ENCODE measurements at places on chromosomes 4 and X.

DNA sequence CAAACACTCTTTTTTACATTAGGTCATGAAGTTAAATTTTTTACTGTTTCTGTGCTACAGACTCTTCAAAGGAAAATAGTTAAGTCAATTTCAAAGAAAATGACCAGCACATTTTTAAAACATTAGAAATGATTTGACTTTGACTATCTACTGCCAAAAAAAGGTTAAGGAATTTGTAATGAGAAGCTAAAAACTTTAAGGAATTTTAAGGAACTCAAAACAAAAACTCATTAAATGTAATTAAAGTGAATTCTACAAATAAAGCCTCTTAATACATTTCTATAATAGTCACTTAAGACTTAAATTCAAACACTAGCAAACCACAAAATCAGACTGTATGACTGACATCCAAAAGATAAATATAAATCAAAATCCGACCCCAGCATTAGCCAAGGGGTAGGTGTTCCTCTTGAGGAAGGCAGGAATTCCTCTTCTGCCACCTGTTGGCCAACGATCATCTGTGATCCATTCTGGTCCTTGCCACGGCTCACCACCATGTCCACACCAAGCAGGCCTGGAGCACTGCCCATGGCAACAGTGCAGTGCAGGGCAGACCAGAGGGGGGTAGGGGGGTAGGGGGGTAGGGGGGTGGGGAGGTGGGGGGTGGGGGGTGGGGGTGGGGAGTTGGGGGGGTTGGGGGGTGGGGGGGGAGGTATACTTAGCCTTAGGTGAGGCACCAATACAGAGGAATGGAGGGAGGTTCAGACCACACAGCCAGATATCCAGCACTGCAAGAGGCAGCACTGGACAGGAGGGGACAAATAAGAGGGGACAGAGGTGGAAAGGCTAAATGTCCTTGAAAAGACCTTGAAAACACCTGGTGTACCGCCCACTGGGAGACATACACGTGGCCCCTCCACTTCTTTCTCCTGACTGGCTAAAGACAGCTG is 287.4 kb downstream of the CHIC1 start:
- DNase-seq: no peak

GRCh38 chr4:82362565-82362964 is 11.2 kb downstream of the HNRNPD start:
- DNase-seq: no peak

GRCh38 chr4:858831-859451 is 33.0 kb upstream of the CPLX1 start:
- no peak for DNase-seq

- no peak for DNase-seq
Observed at GRCh38 chr4:76821641-76822040, 76.3 kb downstream of the SOWAHB start.

- no peak for DNase-seq
Observed at GRCh38 chr4:22471999-22472461, 43.8 kb downstream of the ADGRA3 start.

- no peak for DNase-seq
Observed at GRCh38 chr4:89765966-89766365, 71.0 kb downstream of the SNCA start.

DNA sequence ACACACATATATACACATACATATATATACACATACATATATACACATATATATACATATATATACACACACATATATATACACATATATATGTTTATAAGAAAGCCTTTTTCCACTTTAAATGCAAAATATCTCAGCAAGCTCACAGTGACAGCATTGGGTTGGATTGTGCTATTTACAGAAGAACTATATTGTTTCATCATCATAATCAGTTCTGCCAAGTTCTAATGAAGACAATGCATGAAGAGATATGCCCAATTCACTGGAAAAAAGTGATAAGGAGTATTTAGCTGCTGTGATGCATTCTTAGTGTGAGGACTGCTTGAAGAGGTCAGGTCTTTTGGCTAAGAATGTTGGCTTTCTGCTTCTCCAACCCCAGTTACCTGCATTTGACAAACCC is 54.4 kb downstream of the RNF150 start:
- DNase-seq: no peak

DNA sequence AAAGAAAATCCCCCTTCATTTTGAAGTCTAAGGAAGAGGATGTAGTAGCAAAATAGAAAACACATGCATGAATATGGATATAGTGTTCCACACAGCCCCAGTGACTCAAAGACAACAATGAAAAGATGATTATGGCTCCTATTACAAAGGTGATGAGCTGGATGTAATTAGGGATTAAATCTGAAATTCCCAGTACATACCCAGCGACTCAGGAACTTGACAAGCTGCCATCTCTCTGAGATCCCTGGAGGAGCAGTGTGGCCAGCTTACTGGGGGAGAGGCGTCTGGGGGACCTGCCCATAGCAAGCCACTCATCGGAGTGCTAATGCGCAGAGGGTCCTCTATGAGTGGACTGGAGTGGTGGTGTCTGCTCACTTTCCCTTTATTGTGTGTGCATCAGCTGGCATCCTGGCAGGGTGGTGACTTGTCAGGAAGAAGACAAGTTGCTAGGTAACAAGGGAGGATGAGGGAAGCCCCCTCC is 42.7 kb upstream of the MGST2 start:
- DNase-seq: no peak

DNA sequence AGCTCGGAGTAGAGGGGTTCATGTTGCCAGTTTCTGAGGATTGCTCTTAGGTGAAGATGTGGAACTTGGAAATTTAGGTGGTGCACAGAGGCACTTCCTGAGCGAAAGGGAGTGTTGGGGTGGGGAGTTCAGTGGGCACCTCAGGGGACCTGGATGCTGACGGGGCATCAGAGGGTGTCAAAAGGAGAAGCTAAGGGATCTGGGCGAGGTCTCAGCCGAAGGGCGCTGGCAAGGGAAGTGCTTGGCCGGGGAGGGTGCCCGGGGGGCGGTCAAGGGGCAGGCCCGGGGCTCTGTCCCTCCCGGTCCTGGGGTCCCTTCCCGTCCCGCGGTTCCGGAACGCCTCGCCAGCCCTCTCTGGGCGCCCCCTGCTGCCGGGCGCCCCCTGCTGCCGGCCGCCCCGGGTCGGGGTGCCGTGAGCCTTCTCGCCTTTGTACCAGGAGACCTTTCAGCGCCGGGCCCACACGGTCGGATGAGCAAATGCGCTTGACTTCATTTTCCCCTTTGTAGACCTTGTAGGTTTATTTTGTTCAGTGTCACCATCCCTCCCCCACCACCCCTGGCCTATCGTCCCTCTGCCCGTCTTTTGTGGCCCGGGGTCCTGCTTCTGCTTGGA is 3.0 kb upstream of the PHOX2B start:
- no peak for DNase-seq

DNA sequence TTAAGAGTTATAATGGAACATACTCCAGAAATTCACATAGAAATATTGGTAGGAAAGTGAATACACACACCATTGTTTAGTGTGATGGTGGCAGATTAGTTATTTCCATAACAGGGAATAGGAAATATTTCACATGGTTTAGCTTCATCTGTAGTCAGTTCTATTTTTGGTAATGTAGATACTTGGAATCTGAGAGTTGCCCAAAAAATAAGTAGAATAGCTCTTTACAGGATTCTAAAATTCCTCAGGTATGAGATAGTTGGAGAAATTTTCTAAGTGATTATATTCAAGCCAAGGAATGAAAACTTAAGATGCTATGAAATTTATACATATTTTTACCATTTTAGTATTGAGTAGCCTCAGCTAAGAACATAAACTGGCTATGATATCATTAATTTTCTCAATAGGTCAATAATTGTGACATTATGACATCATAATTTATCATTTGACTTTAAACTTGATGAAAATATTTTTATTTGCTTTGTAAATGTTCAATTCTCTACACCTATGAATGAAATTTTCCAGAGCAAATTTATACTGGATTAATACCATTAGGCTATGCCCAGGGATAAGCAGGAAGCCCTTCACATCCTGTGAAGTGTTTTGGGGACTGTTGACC is 35.8 kb downstream of the CPEB2 start:
- DNase-seq: no peak

DNA sequence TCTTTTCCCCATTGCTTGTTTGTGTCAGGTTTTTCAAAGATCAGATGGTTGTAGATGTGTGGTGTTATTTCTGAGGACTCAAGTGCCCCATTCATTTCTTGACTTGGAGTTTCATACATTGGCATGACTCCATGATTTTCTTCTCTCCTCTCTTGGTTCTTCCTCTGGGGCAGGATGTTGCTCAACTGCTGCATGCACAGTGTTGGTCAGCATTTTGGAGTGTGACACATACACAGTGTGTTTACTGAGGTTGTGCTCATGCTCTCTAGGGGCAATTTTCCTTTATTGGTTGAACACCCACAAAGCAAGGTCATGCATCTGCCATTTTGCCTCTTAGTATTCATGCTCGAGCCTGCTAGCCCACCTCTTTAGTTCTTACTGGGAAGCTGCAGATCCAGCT is 1993.8 kb downstream of the ARAP2 start:
- no peak for DNase-seq

- no peak for DNase-seq
Observed at GRCh38 chr4:24686866-24687692, 102.7 kb upstream of the DHX15 start.

GRCh38 chr4:188876881-188877280 is 737.6 kb downstream of the TRIML1 start:
- no peak for DNase-seq

DNA sequence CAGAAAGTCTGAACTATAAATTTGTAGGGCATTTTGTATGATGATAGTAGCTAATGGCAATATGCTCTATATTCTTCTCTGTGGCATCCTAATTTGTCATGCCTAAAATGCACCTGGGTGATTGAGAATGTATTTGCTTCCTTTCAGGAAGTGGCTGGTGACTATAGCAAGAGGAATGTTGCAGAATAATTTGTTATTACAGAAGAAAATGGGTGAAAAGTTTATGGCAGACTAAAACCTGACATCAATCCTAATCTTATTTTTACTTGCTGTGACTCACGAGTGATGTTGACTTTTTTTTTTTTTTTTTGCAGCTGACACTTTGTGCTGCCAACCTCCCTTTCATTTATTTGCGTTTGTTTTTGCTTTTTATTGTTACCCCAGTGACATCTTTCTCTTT is 141.1 kb downstream of the MSL3 start:
- DNase-seq: no peak

GRCh38 chr4:26779674-26780073 is 81.0 kb upstream of the STIM2 start:
- no peak for DNase-seq

GRCh38 chrX:42220083-42220482 is 296.7 kb upstream of the CASK start:
- DNase-seq: no peak

GRCh38 chr4:26780539-26780938 is 80.1 kb upstream of the STIM2 start:
- no peak for DNase-seq

DNA sequence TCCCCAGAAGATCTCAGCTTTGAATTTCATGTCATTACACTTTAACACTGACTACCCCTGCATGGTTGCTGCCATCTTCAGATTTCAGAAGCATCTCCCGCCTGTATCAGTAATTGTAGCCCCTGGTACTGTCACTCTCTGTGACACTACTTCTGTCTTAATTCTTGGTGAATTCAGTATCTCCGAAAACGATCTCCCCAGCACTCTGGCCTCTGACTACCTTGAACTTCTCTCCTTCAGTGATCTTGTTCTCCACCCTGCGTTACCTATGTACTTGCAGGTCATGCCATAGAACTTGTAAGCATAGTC is 53.8 kb upstream of the ABCG2 start:
- no peak for DNase-seq

- no peak for DNase-seq
Observed at GRCh38 chr4:156800463-156800862, 171.1 kb downstream of the PDGFC start.

DNA sequence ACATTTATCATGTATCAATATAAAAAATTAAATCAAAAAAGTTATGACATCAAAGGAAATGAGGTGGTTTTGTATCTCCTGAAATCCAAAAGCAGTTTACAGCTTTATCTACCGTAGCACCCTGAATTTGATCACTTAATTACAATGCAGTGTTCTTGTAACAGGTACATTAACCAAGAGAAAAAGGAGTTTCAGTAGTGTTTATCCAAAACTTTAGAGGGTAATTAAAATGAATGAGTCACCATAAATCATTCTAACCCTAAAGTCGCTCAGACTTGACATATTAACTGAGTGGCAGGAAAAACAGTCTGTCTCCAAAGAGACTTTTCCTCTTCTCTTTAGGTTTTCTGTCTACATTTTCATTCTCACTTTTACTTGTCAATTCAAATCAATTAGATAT is 907.6 kb upstream of the EPHA5 start:
- no peak for DNase-seq

DNA sequence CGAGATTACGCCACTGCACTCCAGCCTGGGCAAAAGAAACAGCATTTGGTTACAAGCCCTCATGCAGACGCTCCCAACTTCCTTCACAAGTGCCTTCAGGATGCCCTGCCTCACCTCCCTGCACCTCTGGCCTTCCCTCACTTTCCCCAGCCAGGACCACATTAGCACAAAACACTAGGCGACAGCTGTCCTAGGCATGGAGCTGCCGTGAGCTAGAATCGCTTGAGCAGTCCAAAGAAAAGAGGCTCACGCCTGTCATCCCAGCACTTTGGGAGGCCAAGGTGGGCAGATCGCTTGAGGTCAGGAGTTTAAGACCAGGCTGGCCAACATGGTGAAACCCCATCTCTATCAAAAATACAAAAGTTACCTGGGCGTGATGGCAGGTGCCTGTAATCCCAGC is 15.8 kb downstream of the RNF212 start:
- DNase-seq: no peak

- DNase-seq: no peak
Observed at GRCh38 chr4:14518136-14518535, 484.1 kb upstream of the CPEB2 start.

DNA sequence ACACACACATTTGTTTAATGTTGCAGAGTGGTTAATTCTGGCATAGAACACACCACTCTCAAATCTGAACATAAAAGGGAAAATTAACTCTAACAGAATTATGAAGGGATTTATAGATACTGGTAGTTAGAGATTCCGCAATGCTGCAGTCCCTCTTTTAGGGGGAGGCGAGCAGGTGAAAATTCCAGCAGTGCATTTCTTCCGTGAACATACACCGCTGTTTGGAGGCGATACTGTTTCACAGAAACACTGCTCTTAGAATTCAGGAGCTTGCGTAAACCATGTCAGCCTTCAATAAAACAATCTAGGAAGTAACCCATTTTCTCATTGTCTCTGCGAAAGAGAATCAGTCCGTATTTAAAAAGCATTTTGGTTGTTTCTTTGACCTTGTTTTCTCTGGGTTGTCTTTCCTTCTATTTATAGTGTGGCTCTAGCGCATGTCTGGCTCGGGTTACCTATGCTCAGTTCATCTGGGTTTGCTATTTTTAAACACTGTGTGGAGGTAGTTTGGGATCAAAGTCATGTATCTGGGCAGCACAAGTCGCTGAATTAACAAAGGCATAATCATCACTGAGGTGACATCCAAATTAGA is 90.4 kb downstream of the GPAT3 start:
- no peak for DNase-seq
